AG04450 (cell line): ENCODE measurements at places on chromosomes 7 and 10.

DNA sequence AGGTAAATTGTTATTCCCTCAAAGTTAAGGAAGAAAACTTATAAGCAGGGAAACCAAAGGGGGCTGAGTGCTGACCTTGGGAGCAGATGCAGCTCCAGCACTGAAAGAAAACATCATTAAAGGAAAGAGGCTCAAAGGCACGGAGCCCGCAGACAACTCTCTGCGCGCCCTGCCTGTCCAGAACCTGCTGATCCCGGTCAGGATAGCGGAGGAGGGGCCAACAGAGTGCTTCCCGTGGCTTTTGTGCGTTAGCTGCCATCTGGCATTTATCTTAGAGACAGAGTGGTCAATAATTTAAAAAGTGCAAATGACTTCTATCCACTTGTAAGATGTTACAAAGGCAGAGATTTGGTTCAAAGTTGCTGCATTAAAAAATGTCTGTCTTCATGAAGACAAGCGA is 162.1 kb downstream of the FANK1 start:
- DNase-seq: no peak

DNA sequence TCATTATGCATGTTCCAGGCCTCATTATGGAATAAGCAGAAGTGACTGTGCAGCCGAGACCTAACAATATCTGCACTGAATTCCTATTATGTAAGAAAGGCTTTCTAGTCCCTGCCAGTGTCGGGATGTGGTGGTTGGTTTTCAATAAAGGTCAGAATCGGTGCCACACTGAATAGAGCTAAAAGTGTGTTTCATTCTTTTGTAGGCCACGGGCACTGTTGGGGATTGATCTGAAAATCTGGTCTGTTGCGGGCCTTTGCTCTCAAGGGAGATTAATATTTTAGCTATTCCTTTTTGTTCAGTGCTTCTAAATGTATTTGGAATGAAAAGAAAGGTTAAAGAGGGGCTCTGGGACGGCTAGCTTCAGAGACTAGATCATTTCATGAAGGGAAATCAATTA is 559.4 kb upstream of the GALNT17 start:
- no peak for DNase-seq

GRCh38 chr7:141960687-141961422 is 12.7 kb downstream of the TAS2R38 start:
- no peak for DNase-seq

DNA sequence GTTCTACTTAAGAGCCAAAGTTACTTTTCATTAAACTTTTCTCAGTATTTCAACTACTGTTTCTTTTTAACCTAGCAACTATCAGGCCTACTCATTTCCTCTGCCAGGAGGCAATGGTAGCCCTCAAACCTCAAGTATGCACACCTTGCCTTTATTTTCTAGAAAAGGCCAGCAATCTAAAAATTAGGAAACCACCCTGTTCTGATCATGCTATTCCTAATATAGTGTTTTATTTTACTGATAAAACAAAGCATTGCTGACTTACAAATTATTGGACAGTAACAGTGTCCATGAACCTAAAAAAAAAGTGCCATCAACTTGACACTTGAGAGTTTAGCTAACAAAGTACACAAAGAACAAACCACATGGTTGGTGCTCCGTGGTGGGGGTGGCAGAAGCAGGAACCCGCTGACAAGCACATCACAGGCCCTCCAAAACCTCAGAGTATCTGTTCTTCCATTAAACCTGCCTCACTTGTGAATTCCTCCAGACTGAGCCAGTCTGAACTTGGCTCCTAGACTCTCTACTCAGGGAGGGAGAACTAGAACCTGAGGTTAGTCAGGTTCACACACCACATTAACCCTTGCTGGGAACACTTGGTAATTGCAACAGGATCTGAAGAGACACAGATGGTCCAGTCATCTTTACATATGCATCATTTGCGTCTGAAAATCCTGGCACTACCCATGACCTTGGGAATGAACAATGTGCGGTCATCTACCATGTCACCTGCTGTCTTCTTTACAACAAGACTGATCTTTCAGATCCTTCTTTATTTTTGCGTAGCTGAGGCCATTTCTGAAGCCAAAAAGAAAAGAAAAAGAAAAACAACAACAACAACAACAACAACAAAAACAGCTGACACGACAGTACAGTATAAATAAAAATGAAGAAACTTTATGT is 31.9 kb downstream of the PIP4K2A start:
- no peak for DNase-seq

- peak; percentile 43 for DNase-seq
Observed at GRCh38 chr7:128954830-128955802, 17.4 kb downstream of the IRF5 start.

DNA sequence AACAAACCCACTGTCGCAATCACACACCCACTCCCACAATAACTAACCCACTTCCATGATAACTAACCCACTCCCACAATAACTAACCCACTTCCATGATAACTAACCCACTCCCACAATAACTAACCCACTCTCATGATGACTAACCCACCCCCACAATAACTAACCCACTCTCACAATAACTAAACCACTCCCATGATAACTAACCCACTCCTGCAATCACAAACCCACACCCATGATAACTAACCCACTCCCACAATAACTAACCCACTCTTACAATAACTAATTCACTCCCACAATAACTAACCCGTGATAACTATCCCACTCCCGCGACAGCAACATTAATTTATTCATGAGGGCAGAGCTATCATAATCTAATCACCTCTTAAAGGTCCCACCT is 105.8 kb downstream of the COL13A1 start:
- no peak for DNase-seq

DNA sequence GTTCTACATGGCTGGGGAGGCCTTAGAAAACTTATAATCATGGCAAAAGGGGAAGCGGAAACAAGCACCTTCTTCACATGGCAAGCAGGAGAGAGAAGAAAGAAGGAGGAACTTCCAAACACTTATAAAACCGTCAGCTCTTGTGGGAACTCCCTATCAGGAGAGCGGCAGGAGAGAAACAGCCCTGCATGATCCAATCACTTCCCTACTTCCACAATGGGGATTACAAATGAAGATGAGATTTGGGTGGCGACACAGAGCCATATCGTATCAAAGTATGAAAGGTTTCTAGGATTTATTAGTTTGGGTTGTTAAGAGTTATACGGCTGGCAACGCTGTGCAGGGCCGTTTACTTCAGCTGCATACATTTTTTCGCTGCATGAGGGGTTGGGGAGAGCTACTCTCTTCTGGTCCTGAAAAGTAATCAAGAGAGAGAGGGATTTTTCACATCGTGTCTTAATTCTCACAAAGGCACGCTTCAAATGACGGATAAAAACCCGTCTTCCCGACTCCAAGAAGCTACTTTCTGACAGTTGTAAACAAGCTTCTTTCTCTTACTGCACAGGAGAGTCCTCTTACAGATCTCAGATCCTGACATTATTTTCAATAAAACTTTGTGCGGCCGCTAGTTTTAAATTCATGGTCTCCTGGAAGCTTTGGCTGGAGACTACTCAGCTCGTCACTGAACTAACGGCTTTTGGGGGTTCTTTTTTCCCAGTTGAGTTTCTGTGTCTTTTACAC is 751 bp upstream of the GTPBP10 start:
- DNase-seq: no peak

GRCh38 chr7:66845379-66846095 is 75.5 kb upstream of the TMEM248 start:
- DNase-seq: no peak
